Sigmoid colon (tissue), 7 donors: ENCODE measurements at places on chromosomes 16 and 17. TPM values are rescaled to one million over a fixed set of nuclear protein-coding genes. Genes with fewer than 3 reads are reported as not detected.
A peak's percentile ranks its signal among the peaks of the same experiment; 100 is the strongest.

The KRTAP3-2 gene
- not detected for polyA plus RNA-seq

The NUPR1 gene
- polyA plus RNA-seq: 318 TPM

- H3K4me1 ChIP-seq: no peaks in the 10 kb centered on the region
- H3K4me3 ChIP-seq: no peak overlapping the region
- no peaks in the 10 kb centered on the region for H3K27me3 ChIP-seq
- H3K36me3 ChIP-seq: no peaks in the 10 kb centered on the region
- DNase-seq: no peak
- H3K27ac ChIP-seq: peak overlapping the region; percentile 72
Observed at GRCh38 chr17:78748048-78748729, 33.9 kb downstream of the CYTH1 start.

DNA sequence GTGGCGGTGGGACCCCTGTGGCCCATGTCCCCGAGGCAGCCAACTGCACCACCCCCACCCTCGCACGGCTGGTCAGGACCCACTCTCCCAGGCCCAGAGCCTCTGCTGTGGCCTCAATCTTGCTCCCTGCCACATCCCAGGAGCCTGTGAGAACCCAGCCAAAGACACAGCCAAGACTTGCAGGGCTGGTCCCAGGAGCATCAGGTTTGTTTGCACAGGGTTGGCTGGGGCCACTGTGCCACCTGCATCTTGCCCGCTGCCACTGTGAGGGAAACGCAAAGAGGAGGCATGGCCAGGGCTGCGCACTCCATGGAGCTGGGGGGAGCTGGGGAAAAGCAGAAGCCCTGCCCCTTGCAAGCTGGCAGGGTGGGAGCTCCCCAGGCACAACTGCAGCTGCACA lies 92.5 kb downstream of the SSH2 start:
- no peaks in the 10 kb centered on the region for H3K36me3 ChIP-seq
- DNase-seq: no peak
- H3K4me3 ChIP-seq: no peak overlapping the region
- H3K4me1 ChIP-seq: no peaks in the 10 kb centered on the region
- no peak overlapping the region for H3K27ac ChIP-seq
